ENCODE measurements at places on chromosomes 5 and 9.

DNA sequence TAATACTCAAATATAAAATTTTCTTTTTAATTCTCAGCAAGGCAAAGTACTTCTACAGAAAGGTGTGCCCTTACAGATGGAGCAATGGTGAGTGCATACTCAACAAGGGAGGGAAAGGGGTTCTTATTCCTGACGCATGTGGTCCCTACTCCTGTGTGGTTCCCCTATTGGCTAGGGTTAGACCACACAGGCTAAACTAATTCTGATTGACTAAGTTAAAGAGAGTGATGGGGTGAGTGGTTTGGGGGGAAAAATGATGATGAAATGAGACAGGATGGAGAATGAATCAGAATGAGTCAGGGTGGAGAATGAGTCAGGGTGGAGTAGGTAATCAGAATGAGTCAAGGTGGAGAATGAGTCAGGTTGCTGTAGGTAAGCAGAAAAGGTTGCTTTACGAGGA is 22.9 kb upstream of the HMGCS1 start:
- no peak for DNase-seq

GRCh38 chr5:37553720-37554404 is 174.7 kb downstream of the WDR70 start:
- no peak for DNase-seq

DNA sequence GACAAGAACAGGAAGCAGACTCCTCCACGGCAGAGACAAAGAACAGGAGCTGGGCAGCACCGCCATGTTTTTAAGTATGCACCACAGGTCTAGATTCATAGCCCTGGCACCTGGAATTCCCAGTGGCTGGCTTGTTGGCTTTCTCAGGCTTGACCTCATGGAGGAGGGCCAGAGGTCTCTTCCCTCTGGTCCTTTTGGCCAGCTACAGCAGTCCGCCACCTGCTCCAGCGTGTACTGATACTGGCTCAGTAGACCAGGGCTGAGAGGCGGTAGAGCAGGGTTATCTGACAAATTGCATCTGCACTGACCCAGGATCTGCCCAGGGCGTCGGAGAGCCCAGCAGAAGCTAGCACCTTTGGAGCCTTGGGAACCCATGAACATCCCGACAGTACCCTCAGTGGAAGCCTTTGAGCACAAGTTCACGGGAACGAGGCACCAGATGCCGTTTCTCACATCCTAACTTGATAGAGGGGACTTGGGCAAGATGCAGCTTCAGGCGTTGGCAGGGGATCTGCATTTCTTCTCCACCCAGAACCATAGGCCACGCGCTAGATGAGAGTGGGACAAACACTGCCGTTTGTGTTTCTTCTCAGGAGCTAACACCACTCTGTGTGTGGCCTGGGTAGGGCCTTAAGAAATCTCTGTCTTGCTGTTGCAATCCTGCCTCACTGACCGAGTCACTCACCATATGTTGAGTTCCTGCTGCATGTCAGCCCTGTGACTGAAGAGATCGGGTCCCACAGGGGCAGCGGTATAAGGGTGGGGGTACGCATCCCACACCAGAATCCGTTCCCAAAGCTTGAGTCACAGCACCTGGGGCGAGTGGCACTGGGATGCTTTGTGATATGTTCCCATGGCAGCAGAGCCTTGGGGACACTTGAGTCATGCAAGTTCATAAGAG is 90.3 kb upstream of the OTULINL start:
- DNase-seq = no peak

GRCh38 chr9:128218172-128218517 is 15.0 kb downstream of the DNM1 start:
- no peak for DNase-seq

All from CD4-positive, alpha-beta T cell treated with Interleukin-17A for 1 hour (primary cell).